ENCODE measurements at places on chromosomes 5 and 9. TPM values are rescaled to one million over a fixed set of nuclear protein-coding genes. Genes with fewer than 3 reads are reported as not detected.
A peak's percentile ranks its signal among the peaks of the same experiment; 100 is the strongest.

- H3K4me3 ChIP-seq: peak overlapping the region; percentile 66
- no peak for DNase-seq
- no peaks in the 10 kb centered on the region for H3K27me3 ChIP-seq
- H3K27ac ChIP-seq: no peak overlapping the region
- H3K4me1 ChIP-seq: peaks cover 13% of the 10 kb centered on the region
These were observed 1.4 kb upstream of the CAMSAP1 start for GRCh38 chr9:135908754-135909204.

Gene IARS1
- 98.3 TPM for total RNA-seq

DNA sequence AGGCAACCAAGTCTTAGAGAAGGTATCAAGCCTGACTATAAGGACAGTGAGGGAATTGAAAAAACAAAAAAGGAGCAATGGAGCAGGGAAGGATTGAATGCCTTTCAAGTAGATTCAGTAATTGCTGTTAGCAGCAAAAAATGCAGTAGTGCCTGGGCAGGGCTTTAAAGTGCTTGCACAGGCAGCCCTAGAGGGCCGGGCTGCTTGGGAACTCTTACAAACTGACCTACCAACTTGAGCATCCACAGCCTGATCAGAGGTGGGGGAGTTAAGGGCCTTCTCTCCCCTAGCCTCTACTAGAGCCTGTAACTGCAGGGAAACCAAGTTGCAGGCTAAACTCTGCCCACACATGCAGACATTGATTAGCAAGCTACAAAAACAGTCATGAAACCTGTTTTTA lies 19.4 kb downstream of the FXN start:
- H3K4me1 ChIP-seq: no peaks in the 10 kb centered on the region
- no peak overlapping the region for H3K4me3 ChIP-seq
- peaks cover 4% of the 10 kb centered on the region for H3K36me3 ChIP-seq
- H3K27me3 ChIP-seq: no peaks in the 10 kb centered on the region
- no peak for DNase-seq
- H3K27ac ChIP-seq: no peak overlapping the region

Gene PGM5
- 53.1 TPM for total RNA-seq

GRCh38 chr5:7827610-7828009 lies 23.3 kb downstream of the CFAP90 start:
- H3K4me3 ChIP-seq: no peak overlapping the region
- H3K4me1 ChIP-seq: no peaks in the 10 kb centered on the region
- H3K27ac ChIP-seq: no peak overlapping the region

GRCh38 chr5:149809931-149810691 lies 80.0 kb downstream of the PPARGC1B start:
- no peak for DNase-seq
- H3K4me3 ChIP-seq: no peak overlapping the region
- no peaks in the 10 kb centered on the region for H3K36me3 ChIP-seq
- H3K27me3 ChIP-seq: no peaks in the 10 kb centered on the region

GRCh38 chr9:134138292-134138691 lies 2.4 kb downstream of the WDR5 start:
- peaks cover 10% of the 10 kb centered on the region for H3K36me3 ChIP-seq
- no peaks in the 10 kb centered on the region for H3K27me3 ChIP-seq
- DNase-seq: no peak
- H3K27ac ChIP-seq: no peak overlapping the region
- no peak overlapping the region for H3K4me3 ChIP-seq

GRCh38 chr5:104265531-104266140 lies 703.0 kb upstream of the NUDT12 start:
- DNase-seq: no peak
- H3K27ac ChIP-seq: no peak overlapping the region
- no peaks in the 10 kb centered on the region for H3K36me3 ChIP-seq

- H3K27me3 ChIP-seq: no peaks in the 10 kb centered on the region
- no peak overlapping the region for H3K27ac ChIP-seq
- no peaks in the 10 kb centered on the region for H3K36me3 ChIP-seq
- no peak overlapping the region for H3K4me3 ChIP-seq
- no peaks in the 10 kb centered on the region for H3K4me1 ChIP-seq
These were observed 25.6 kb downstream of the PDZD2 start for GRCh38 chr5:31664566-31664965.

DNA sequence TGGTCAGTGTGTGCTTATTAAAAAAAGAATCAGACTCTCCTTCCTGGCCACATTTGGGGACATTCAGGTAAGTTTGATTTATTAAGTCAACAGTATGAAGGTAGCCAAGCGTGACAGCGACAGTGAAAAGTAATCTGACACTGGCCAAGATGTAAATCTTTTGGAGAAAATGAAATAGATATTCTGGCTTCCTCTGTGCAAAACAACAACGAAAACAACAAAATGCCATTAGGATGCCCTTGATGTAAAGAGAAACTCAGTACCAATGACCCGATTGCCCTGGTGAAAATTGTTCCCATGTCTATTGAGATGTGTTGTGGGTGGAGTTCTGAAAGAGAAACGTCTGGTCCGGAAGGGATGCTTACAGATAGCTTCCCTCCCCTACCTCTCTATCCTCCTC lies 267.8 kb downstream of the MAT2B start:
- no peak overlapping the region for H3K4me3 ChIP-seq
- DNase-seq: peak; percentile 80
- H3K36me3 ChIP-seq: no peaks in the 10 kb centered on the region
- no peak overlapping the region for H3K27ac ChIP-seq
- no peaks in the 10 kb centered on the region for H3K27me3 ChIP-seq
- no peaks in the 10 kb centered on the region for H3K4me1 ChIP-seq

DNA sequence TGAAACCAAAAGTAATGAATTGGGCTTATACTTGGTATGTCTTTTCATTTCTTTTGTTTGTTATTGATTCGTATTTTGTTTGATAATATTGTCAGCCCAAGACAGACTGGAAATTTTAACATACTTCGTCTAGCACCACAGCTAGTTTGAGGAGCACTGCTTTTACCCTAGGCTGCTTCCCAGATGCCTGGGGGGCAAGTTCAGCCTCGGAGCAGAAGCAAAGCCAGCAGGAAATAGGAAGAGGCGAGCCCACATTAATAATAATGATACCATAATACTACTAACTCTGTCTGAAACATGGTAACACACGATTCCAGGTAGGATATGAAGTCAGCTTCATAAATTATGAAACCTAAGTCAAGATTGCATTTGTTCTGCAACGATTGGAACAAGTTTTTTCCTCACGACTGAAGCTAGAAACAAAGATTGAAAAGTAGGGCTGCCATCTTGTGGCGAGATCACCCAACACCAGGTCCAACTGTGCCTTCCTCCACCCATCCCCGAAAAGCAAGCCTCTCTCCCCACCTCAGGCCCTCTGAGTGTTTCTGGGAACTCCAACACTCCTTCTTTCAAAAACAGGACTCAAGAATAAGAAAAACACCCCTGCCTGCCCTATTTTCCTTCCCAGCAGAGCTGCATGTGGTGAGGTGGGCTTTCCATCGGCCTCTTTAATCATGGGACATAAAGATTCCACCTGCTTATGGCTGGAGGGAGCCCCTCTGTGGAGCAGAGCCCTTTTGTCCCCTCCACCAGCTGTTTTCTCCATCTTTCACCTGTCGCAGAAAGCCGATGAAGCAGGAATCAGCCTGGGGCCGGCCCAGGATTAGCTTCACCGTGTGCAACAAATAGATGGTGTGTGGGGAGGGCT lies 236.4 kb downstream of the CAAP1 start:
- H3K36me3 ChIP-seq: no peaks in the 10 kb centered on the region
- H3K4me3 ChIP-seq: no peak overlapping the region
- no peak overlapping the region for H3K27ac ChIP-seq
- DNase-seq: peak; percentile 54
- H3K27me3 ChIP-seq: no peaks in the 10 kb centered on the region

Gene GIN1
- total RNA-seq: 8.1 TPM

- H3K4me3 ChIP-seq: no peak overlapping the region
- no peaks in the 10 kb centered on the region for H3K27me3 ChIP-seq
- no peaks in the 10 kb centered on the region for H3K4me1 ChIP-seq
- H3K36me3 ChIP-seq: no peaks in the 10 kb centered on the region
- H3K27ac ChIP-seq: no peak overlapping the region
These were observed 97.4 kb downstream of the HINT1 start for GRCh38 chr5:131067636-131068035.

DNA sequence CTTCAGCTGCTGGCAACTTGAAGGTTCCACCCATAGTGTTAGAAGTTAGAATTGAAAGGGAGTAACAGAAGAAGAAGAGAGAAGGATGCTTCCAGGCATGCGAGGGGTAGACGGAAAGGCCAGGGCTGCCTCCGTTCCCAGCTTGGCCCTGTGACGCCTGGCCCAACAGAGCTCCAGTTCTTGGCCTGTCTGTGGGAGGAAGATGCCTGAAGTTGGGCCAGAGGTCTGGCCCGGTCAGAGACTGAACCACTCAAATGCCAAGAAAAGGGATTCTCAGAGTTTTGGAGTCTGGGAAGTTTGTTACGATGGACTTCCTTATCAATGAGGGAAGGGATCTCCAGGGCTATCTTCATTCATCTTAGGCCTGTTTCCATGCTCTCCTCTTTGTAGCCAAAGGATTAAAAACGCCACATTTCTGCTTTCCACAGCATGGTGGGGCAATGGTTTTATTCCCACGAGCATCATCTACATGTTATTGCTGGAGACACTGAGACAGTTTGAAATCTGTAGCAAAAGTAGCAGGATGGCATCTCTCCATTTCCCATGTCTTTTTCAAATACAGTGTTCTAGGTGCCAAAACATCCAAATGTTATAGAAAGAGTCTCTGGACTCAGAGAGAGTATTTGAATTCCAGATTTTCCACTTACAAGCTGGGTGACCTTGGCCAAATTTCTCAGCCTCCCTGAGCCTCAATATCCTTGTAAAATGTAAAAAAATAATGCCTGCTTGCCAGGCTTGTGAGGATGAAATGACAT lies 65.4 kb upstream of the ANKRD55 start:
- DNase-seq: no peak
- H3K36me3 ChIP-seq: no peaks in the 10 kb centered on the region
- H3K27me3 ChIP-seq: no peaks in the 10 kb centered on the region
- H3K27ac ChIP-seq: no peak overlapping the region

- H3K27me3 ChIP-seq: no peaks in the 10 kb centered on the region
- H3K27ac ChIP-seq: no peak overlapping the region
- H3K4me1 ChIP-seq: no peaks in the 10 kb centered on the region
- no peaks in the 10 kb centered on the region for H3K36me3 ChIP-seq
These were observed 19.1 kb upstream of the MVB12B start for GRCh38 chr9:126307322-126308061.

Gene C9orf153
- not detected for total RNA-seq

GRCh38 chr5:76805821-76806505 lies 12.9 kb upstream of the F2RL1 start:
- no peaks in the 10 kb centered on the region for H3K36me3 ChIP-seq
- no peaks in the 10 kb centered on the region for H3K27me3 ChIP-seq
- no peaks in the 10 kb centered on the region for H3K4me1 ChIP-seq
- no peak overlapping the region for H3K27ac ChIP-seq

Gene HAUS6
- total RNA-seq: 7.8 TPM

Gene LCN12
- 42.9 TPM for total RNA-seq

- DNase-seq: no peak
- peaks cover 11% of the 10 kb centered on the region for H3K4me1 ChIP-seq
- no peaks in the 10 kb centered on the region for H3K27me3 ChIP-seq
- no peak overlapping the region for H3K27ac ChIP-seq
These were observed 370.4 kb downstream of the GLIS3 start for GRCh38 chr9:3929345-3930047.

- H3K4me1 ChIP-seq: no peaks in the 10 kb centered on the region
- no peaks in the 10 kb centered on the region for H3K36me3 ChIP-seq
- no peak overlapping the region for H3K4me3 ChIP-seq
- H3K27ac ChIP-seq: no peak overlapping the region
- H3K27me3 ChIP-seq: no peaks in the 10 kb centered on the region
These were observed 251.7 kb downstream of the PIK3R1 start for GRCh38 chr5:68467208-68467607.

- no peaks in the 10 kb centered on the region for H3K27me3 ChIP-seq
- peaks cover 11% of the 10 kb centered on the region for H3K36me3 ChIP-seq
- no peak within 1 kb of the TSS for H3K27ac ChIP-seq
- peak; percentile 88 for DNase-seq
- peaks cover 4% of the 10 kb centered on the region for H3K4me1 ChIP-seq
- H3K4me3 ChIP-seq: peak within 1 kb of the TSS; percentile 62
These were observed at the start of gene INPP5E for GRCh38 chr9:136439481-136440408. INPP5E (minus strand) TSS chr9:136439845; CDS start chr9:136439419, 426 bp downstream.

Gene RAB3C
- 3.7 TPM for total RNA-seq

Gene SPTLC1
- total RNA-seq: 72.2 TPM

Gene PCDHGA9
- 7.6 TPM for total RNA-seq

Gene PCDHB5
- 7.5 TPM for total RNA-seq

DNA sequence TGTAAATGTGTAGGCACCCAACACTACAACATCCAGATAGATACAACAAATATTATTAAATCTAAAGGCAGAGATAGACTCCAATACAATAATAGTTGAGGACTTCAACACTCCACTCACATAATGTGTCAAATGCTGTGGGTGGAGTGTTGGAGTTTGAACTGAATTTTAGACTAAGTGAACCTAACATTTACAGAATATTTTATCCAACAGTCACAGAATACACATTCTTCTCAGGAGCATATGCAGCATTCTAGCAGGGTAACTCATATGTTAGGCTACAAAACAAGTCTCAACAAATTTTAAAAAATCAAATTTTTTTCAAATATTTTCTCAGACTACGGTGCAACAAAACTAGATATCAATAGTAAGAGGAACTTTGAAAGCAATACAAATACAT lies 648.7 kb upstream of the CDH18 start:
- H3K27ac ChIP-seq: no peak overlapping the region
- H3K36me3 ChIP-seq: no peaks in the 10 kb centered on the region
- DNase-seq: no peak
- no peaks in the 10 kb centered on the region for H3K27me3 ChIP-seq

GRCh38 chr5:158731014-158731413 lies 368.7 kb downstream of the EBF1 start:
- no peaks in the 10 kb centered on the region for H3K27me3 ChIP-seq
- no peak overlapping the region for H3K27ac ChIP-seq
- H3K36me3 ChIP-seq: no peaks in the 10 kb centered on the region

GRCh38 chr5:39616131-39616530 lies 191.4 kb upstream of the DAB2 start:
- no peak overlapping the region for H3K27ac ChIP-seq
- H3K4me1 ChIP-seq: no peaks in the 10 kb centered on the region
- DNase-seq: no peak
- no peaks in the 10 kb centered on the region for H3K27me3 ChIP-seq
- H3K4me3 ChIP-seq: no peak overlapping the region

GRCh38 chr5:62621280-62621679 lies 42.7 kb downstream of the LRRC70 start:
- H3K36me3 ChIP-seq: no peaks in the 10 kb centered on the region
- H3K27me3 ChIP-seq: no peaks in the 10 kb centered on the region
- DNase-seq: peak; percentile 54
- no peak overlapping the region for H3K27ac ChIP-seq
- no peaks in the 10 kb centered on the region for H3K4me1 ChIP-seq
- H3K4me3 ChIP-seq: no peak overlapping the region

All from kidney (tissue), 22 donors.